ENCODE measurements at places on chromosomes 5 and 9.
A peak's percentile ranks its signal among the peaks of the same experiment; 100 is the strongest.

DNA sequence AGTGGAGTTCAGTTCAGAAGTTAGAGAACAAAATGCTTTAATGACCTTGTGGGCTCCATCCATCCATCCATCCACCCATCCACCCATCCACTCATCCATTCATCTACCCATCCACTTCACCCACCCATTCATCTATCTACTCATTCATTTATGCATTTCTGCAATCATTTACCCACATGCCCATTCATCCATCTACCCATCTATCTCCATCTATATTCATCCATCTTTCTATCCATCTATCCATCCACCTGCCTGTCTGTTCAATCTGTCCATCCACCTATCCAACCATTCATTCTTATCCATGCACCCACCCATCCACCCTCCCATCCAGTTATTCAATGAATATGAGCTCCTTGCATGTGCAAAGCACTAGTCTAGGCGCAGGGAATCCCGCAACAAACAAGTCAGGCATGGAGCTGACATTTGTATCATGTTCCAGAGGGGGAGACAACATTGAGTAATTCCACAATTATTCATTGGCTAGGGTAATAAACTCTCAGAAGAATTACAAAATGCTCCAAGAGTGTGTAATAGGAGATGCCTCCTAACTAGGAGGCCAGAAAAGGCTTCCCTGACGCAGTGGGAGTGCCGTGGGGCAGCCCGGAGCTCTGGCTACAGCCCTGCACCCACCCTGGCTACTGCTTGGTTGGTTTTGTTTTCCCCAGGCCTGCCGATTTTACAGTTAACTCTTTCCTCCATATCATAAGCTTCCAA lies 211.2 kb downstream of the NXNL2 start:
- DNase-seq: no peak

DNA sequence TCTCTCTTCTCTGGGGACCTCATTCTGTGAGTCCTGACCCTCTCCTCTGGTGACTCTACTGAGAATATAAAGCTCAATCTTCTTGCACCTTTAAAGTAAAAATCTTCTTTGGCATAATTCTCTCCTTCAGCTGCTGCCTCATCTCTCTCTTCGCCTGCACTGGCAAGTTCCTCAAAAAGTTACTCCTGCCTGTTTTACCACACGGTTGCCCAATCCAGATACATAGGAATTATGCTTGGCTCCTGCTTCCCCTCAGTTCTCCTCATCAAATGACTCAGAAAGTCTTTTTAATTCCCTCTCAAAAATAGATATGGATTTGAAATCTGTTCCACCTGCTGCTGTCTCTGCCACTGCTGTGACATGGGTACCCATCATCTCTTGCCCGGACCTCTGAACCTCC lies 14.4 kb upstream of the HRCT1 start:
- no peak for DNase-seq

GRCh38 chr9:81575956-81576355 lies 113.4 kb downstream of the TLE1 start:
- DNase-seq: no peak

GRCh38 chr9:14301006-14301405 lies 12.9 kb downstream of the NFIB start:
- no peak for DNase-seq

- DNase-seq: no peak
Observed at GRCh38 chr5:123671711-123672456, 159.9 kb downstream of the CSNK1G3 start.

GRCh38 chr5:76082772-76083554 lies at the start of gene SV2C:
Gene SV2C (plus strand): TSS chr5:76083383. CDS start chr5:76131751, 48,368 bp downstream.
- DNase-seq: peak; percentile 49

DNA sequence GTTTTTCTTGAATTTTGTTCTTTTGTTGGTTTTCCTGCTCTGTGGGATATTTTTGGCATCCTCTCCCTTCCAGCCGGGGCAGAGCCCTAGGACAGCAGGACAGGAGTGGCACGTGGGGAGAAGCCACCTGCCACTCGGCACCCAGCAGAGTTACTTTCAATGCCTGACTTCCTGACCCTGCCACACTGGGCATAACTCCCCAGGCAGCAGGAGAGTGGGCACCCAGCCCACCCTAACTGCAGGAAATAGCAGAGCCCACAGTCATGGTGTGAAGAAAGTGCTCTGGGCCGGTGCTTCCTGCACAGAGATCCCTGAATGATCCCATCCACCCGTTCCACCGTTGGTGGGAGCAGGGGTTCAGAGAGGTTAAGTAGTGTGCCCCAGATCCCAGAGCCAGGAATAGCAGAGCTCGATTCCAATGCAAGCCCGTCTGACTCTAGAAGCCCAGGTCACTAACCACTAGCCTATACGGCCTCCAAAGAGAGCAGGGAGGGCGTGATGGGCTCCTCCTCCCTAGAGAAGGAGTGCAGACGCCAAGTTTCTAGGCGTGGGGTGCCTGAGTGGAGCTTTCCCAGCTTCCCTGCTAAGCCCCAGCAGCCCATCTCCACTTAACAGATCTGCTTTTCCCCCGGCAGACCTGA lies 8.1 kb upstream of the NUP214 start:
- DNase-seq: no peak

DNA sequence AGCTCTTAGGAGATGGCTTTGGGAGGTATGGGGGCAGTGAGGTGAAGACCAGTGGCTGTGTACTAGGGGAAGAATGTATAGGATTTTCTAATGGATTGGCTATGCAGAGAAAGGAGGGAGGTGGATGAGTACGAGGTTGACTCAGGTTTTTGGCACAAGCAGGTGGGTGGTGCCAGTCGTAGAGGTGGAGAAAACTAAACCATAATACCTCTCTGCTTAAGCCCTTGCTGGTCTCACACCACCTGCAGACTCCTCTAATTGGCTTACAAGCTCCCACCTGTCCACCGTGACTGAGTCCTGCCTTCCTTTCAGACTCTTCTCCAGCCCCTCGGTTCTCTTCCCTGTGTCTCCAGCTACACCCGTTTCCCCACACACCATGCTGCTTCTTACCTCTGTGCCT lies 521.7 kb upstream of the CLINT1 start:
- no peak for DNase-seq

Measured in KG1 (cell line).